ENCODE measurements at places on chromosomes 4 and X.

GRCh38 chr4:61309616-61310015 is 109.5 kb downstream of the ADGRL3 start:
- DNase-seq: no peak

GRCh38 chr4:109444182-109444844 is 10.7 kb downstream of the SEC24B start:
- no peak for DNase-seq

DNA sequence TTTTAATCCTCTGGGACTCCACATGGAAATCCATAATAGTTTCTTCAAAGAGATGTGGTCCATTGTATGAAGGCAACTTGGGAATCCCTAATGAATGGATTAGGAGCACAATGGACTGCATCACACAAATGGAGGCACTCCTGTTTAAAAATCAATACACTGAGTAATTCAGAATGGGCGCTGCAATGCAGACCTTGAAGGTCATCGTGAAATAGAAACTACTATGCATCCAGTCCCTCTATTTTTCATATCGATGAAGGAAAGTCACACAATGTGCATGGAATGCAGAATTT is 98.8 kb upstream of the EGFL6 start:
- no peak for DNase-seq

- no peak for DNase-seq
These were observed 40.5 kb downstream of the SETD7 start for GRCh38 chr4:139515531-139515958.

DNA sequence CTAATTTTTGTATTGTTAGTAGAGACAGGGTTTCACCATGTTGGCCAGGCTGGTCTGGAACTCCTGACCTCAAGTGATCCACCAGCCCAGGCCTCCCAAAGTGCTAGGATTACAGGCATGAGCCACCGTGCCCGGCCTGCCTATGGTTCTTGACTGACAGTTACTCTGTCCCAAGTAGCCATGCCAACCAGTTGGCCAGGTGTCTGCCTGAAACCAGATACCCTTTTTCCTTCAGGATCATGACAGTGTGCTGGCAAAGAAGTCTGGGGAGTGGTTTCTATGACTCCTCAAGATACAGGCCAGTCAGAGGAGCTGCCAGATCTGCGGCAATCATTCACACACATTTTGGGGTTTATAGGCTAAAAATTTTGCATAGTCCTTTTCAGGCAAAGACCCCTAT is 1.7 kb upstream of the LAS1L start:
- no peak for DNase-seq

GRCh38 chr4:127957105-127957504 is 7.9 kb downstream of the MFSD8 start:
- DNase-seq: no peak

- no peak for DNase-seq
These were observed 245.6 kb upstream of the NEIL3 start for GRCh38 chr4:177064116-177064515.

DNA sequence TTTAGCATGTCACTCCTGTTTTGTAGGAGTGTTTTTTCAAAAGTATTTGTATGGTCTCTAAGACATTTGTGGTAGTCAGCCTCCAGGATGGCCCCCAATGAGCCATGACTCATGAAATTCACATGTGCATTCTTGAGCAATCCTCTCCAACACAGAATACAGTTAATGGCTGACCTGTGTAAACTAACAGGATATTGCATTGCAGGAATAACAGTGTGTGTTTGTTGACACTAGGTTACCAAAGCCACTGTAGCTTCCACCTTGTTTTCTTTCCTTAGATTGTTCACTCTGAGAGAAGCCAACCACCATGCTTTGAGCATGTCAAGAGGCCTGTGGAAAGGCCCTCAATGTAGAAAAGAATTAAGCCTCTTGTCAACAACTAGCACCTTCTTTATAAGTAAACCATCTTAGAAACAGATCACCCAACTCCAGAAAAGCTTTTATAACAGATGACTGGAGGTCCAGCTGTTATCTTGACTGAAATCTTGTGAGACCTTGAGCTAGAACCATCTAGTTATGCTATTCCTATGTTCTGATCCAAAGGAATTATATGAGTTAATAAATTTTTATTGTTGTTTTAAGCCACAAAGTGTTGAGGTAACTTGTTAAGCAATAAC is 28.5 kb downstream of the TBCK start:
- no peak for DNase-seq

DNA sequence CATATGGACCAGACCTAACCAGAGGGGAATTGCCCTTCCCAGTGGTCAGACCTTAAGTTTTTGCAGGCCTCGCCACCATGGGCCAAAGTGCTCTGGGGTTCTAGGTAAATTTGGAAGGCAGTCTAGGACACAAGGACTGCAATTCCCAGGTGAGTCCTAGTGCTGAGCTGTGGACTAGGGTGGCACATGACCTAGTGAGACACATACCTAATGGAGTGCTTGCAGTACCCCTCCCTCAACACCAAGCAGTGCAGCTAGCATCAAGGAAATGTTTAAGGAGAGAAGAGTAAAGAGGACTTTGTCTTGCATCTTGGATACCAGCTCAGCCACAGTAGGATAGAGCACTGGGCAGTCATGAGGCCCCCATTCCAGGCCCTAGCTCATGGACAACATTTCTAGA is 60.8 kb downstream of the BRCC3 start:
- DNase-seq: no peak
